Testis (tissue), 5 donors: ENCODE measurements at places on chromosomes 7 and 10. TPM values are rescaled to one million over a fixed set of nuclear protein-coding genes. Genes with fewer than 3 reads are reported as not detected.
A peak's percentile ranks its signal among the peaks of the same experiment; 100 is the strongest.

The RNF148 gene
- 37.6 TPM for polyA plus RNA-seq

The MCM10 gene
- 2.1 TPM for polyA plus RNA-seq

The CPVL gene
- 55.1 TPM for polyA plus RNA-seq

The TEX47 gene
- polyA plus RNA-seq = 74.7 TPM

The PLPP4 gene
- 12.6 TPM for polyA plus RNA-seq

The AKR1D1 gene
- polyA plus RNA-seq = 6.9 TPM

The TAS2R5 gene
- 1.6 TPM for polyA plus RNA-seq

DNA sequence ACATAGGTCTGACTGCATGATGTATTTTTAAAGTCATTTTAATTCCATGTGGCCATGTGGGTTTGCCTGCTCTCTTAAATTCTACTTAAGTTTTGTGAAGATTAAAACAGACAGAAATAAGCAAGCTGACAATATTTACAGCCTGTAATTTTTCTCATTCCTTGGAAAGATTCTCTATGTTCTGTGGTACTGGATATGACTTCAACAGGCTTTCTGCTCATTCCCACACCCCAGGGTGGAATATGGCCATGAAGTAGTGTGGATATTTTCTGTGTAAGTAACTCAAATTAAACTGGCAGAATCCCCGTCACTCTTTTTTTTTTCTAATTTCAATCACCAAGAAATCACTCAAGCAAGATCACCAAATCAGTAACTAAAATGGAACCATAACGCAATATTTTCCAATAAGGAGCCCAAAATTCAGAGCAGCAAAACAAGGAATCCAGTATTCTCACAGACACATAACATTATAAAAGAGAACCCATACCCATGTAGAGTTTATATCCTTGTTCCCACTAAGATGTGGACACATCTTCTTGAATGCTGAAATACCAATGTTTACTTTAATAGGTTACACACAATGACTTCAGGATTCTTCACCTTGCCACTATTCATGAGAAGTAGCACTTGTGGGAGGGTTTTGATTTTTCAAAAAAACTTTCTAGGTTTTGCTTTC lies 5.7 kb downstream of the HOXA5 start:
- no peak for DNase-seq

DNA sequence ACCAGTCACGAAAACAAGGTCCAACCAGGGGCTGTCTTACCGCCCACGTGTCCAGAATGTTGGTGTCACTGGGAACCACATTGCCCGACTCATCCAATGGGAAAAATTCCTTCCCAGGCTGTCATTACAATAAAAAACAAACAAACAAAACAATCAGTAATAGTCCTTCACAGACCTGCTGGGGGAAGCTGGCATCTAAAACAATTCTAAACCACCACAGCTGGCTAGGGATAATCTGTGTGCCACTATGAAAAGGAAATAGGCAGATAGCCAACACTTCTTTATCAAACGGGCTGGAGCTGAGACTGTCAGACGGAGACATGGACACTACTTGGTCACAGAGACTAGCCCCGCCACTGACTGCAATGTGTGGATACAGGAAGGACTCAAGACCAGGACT lies 9.2 kb downstream of the AKR1B1 start:
- no peak for DNase-seq

GRCh38 chr7:157204134-157204533 lies 65.4 kb downstream of the UBE3C start:
- DNase-seq = no peak

DNA sequence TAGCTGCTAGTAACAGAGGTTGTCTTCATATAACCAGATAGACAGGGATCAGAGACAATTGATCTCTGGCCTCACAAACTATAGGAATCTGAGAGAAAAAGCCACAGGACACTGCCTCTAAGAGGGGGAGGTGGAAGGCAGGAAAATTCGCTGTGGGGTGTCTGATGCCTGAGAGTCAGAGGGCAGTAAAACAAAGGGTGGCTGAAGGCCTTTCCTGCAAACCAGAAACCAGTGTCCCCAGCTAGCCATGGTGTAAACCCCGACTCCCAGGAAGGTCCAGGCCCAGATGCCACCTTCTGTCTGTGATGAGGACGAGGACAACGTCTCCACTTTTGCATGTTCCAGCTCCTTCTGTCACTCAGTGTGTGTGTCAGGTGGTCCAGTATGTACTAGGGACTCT lies 215.1 kb downstream of the ADARB2 start:
- DNase-seq = no peak

DNA sequence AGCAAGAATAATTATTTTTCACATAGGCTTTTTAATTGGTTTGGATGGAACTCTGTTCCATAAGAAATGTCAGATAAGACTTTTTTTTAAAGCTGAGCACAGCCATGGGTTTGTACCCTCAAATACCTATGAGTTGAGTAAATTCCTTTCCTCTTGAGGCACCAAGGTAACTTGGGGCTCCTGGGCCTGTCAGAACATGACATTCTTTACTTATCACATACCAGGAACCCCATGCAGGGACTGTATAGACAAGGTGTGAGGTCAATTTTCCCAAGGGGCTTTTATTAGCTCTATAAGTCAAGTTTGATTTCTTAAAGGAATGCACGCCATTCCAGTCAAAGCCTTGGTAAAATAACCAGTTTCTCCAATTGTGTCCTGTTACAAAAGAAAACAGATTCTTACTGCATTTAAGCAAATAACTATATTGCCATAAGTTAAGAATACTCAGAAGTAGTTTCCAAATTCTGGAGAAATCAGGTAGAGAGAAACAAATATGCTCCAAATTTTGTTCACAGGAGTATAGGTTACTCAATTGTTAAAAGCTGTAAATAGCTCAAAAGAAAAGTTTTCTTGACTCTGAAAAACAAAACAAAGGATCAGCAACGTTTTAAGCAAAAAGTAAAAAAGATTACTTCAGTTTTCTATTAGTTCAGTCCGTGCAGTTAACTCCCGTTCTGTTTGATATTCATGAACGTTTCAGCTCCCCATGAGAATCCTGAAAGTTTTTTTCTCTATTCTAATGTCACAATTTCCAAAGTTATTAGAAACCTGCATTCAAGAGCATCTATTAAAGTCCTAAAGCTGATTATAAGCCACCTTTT lies 167.5 kb upstream of the NAMPT start:
- no peak for DNase-seq

- no peak for DNase-seq
These were observed 623.5 kb downstream of the POM121L12 start for GRCh38 chr7:53658951-53659350.

GRCh38 chr7:7739204-7740036 lies 21.0 kb upstream of the RPA3 start:
- DNase-seq = no peak

GRCh38 chr10:76085817-76086167 lies 654.4 kb downstream of the LRMDA start:
- DNase-seq = no peak

GRCh38 chr10:35340975-35341374 lies 4.7 kb downstream of the CCNY start:
- DNase-seq = no peak

DNA sequence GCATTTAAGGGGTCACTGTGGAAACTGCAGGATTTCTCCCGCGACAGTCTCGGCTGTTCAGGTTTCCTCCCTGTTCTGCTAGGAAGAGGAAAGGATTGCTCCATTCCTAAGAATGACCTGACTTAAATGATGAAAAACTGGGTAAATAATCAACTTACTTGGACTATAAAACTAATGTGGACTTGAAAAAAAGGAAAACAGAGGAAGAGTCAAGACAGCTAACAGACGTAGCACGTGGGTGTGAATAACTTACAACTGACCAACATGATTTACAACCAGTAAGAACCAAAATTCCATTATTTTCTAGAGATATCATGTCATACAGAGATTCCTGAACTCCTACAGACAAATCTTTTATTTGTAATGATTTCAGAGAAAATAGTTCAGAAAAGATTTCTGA lies 93.8 kb downstream of the ADAM12 start:
- DNase-seq = no peak

DNA sequence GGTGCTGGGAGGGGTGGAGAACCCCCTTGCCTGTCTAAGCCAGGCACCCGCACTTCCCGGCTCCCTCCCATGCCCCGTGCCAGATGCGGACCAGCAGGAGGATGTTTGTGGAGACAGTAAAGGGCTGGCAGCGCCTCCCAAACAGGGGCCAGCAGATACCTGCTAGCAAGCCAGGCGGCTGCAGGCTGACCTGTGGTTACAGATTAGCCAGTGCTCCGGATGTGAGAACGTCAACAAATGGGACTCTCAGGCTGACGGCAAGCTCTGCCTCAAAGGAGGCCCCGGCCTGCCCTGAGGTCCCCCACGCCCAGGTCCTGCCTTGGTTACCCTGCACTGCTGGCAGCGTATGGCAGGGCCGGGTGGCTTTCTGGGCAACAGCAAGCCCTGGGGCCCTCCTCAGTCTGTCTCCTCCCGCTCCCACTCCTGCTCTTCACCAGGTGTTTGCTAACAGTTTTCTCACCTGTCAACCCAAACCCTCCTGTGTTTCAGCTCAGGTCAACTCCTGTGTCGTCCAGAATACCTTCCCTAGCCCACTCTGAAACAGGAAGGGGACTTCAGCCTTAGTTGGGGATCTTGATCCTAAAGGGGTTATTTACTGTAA lies 85.4 kb downstream of the NEURL1 start:
- no peak for DNase-seq

DNA sequence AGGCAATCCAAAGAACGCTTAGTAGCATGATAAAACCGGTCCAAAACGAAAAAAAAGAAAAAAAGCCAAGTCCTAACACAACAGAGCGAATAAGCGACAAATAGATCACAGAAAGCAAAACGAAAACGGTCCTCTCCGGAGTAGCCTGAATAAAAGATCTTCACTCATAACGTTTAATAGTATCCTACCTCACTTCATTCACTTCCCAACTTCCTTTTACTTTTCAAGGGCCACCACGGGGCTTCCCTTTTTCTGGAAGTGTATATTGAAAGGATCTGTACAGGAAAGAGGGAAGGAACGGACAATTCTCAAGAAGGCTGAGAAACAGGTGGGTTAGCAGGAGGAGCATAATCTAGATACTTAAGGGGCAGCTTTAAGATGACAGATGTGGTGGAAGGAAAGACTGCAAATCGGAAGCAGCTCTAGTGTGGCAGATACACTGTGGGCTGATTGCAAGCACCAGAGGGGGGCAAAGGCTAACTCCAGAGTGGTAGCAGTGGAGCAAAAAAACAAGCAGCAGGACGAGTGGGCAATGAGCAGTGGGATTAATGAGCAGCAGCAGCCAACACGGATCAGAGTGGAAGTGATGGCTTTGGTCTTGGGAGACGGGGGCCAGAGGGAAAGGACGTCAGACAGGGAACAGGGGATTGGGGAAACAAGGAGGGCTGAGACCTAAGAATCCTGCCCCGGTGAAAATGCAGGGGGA lies 866 bp downstream of the CNOT4 start:
- peak; percentile 52 for DNase-seq

GRCh38 chr7:29812185-29812876 lies 6.0 kb downstream of the WIPF3 start:
- DNase-seq = no peak

DNA sequence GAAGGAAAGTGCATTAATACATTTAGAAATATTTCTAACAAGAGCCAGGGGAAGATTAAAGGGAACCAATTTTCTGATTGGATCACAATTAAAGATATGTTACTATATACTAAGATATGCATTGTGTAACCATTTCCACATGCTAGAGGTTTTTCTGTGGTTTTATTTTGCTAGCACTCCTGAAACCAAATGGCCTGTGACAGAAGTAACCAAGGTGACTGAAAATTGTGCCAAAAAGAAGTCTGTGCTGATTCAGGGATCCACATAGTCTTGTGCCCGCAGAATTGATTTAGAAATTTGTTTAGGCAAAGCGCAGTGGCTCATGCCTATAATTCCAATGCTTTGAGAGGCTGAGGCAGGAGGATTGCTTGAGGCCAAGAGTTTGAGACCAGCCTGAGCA lies 1.8 kb downstream of the CC2D2B start:
- no peak for DNase-seq
